NCI-H2081 treated with DMSO at 0.1 percent for 48 hours (cell line): ENCODE measurements at places on chromosomes 11 and 22.

DNA sequence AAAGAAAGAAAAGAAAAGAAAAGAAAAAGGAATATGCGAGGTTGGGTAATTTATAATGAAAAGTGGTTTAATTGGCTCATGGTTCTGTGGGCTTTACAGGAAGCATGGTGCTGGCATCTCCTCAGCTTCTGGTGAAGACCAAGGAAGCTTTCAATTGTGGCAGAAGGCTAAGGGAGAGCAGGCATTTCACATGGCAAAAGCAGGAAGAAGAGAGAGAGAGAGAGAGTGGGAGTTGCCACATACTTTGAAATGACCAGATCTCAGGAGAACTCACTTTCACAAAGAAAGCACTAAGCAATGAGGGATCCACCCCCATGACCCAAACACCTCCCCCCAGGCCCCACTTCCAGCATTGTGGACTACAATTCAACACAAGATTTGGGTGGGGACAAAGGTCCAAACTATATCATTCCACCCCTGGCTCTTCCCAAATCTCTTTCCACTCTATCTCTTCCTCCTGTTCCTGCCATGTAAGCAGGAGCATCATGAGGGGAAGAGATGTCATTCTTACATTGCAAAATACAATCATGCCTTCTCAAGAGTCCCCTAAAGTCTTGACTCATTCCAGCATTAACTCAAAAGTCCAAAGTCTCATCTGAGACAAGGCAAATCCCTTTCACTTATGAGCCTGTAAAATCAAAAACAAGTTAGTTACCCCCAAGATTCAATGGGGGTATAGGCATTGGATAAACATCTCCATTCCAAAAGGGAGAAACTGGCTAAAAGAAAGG lies 38.9 kb downstream of the LINC01488 start:
- DNase-seq: no peak

GRCh38 chr11:27287205-27287604 lies 75.8 kb downstream of the CCDC34 start:
- DNase-seq: no peak

DNA sequence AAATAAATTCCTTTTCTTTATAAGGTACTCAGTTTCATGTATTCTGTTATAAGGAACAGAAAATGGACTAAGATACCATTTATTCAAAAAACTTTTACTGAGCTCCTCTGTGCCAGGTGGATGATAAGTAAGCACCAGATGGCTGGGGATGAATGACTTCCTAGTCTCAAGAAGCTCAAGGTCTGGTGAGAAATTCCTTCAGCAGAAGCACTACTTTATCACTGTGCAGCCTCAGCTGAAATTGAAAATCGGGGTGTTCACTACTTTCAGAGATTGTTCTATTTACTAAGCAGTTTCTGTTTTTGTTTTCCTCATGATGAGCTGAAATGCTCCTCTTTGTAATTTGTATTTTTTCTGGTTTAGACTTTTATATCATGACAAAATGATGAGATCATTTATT lies 7.8 kb downstream of the LDHAL6A start:
- no peak for DNase-seq

DNA sequence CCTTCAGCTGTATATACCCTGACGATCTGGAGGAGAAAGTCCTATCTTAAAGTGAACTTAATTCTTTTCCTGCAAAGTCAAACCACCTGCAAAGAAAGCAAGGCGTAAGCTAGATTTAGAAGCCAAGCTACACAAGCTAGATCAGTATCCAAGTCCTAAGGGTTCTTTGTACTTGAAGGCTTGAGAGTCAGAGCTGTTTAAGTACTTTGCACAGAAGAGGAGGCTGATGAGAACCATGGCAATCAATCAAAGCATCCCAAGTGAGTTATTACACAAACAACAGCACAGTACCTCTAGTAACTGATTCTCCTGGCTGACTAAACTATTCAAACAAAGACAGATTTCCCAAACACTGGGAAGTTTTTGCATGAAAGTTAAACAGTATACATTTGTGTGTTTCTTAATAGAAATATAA lies 1.9 kb downstream of the CDON start:
- no peak for DNase-seq

- DNase-seq: no peak
Observed at GRCh38 chr11:126355926-126356897, 726 bp downstream of the ST3GAL4 start.

DNA sequence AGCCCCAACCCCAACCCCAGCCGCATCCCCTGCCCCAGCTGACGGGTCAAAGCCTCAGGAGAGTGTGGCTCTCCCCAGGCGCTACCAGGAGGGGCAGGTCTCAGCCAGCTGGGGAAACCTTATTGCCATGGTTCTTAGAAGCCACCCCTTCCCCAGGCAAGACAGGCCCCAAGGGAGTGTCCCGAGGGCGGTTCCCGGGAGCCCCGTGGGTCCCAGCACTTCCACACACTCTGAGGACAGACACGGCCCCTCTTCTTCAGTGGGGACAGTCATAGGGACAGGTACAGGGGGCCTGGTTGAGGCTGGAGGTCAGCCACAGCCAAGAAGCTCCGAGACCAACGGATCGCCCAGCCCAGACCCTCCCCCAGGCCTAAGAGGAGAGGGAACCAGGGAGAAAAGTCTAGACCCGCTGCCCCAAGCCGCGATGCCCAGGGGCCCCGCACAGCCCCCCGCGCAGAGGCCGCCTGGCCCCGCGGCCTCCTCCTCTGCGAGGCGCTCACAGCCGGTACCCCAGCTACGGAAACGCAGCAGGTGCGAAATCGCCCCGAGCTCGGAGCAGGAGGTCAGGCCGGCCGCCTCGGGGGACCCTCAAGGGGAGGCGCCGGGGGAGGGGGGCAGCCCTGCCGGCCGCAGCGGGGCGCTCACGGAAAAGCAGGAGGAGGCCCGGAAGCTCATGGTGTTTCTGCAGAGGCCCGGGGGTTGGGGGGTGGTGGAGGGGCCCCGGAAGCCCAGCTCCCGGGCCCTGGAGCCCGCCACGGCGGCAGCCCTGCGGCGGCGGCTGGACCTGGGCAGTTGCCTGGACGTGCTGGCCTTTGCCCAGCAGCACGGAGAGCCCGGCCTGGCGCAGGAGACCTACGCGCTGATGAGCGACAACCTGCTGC lies 2.6 kb downstream of the KLHDC7B start:
- DNase-seq: no peak

GRCh38 chr11:130725421-130726233 lies 190.7 kb downstream of the SNX19 start:
- DNase-seq: no peak

DNA sequence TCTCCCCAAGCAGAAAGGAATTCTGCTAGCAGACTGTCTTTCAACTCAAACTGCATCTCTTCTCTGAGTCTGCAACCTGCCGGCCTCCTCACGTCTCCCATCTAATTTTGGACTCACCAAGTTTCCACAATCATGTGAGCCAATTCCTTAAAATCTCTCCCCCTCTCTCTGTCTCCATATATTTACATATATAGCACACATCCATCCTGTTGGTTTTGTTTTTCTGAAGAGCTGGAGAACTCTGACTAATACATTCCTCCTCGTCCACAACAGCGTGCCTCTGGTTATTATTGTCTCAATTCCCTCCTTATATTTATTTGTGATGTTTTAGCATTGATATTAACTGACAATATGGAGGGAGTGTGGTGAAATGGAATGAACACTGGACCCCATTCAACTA lies 29.6 kb upstream of the FJX1 start:
- no peak for DNase-seq

GRCh38 chr11:18749681-18750319 lies 23.8 kb upstream of the IGSF22 start:
- DNase-seq: no peak

DNA sequence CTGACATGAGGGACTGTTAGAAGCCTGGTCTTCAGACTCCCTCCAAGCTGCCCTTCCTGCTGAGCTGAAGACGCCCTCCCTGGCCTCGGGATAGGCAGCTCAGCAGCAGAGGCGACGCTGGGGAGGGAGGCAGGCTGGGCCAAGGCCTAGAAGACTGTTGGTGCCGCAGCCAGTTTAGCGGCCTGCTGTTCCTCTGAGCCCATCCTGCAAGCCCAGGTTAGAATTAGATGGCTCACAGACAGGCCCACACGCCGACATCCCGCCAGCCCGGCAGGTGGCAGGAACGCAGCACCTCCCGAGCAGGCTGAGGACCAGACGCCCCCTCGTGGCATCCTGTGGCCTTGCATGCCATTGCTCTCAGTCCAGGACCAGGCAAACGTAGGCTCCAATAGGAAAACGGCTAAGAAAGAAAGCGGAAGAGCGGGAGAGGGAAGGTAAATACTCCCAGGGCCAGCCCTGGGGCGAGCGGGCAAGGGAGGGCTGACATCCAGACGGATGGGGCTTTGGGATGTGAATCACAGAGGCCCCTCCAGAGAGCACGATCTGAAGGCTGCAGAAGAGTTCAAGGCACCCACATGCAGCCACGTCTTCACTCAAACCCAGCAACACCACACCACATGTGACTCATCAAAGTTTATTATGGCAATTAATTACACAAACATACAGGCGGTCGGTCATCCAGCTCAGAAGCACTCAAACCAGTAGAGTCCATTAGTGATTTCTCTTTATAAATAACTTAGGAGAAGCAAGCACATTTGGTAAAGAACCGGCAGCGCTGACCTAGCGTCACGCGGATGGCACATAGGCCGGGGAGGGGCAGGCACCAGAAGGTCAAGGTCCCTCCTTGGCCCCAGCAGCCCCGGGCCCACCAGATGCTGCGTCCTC lies 27.6 kb downstream of the CD5 start:
- no peak for DNase-seq

DNA sequence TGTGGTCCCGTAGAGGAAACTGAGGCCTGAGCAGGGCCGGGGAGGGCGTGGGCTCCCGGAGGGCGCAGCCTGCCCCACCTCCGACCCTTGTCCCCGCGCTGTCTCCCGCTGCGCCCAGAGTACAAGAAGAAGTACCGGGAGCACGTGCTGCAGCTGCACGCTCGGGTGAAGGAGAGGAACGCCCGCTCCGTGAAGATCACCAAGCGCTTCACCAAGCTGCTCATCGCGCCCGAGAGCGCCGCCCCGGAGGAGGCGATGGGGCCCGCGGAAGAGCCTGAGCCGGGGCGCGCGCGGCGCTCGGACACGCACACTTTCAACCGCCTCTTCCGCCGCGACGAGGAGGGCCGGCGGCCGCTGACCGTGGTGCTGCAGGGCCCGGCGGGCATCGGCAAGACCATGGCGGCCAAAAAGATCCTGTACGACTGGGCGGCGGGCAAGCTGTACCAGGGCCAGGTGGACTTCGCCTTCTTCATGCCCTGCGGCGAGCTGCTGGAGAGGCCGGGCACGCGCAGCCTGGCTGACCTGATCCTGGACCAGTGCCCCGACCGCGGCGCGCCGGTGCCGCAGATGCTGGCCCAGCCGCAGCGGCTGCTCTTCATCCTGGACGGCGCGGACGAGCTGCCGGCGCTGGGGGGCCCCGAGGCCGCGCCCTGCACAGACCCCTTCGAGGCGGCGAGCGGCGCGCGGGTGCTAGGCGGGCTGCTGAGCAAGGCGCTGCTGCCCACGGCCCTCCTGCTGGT lies 1.9 kb downstream of the NLRP6 start:
- no peak for DNase-seq

DNA sequence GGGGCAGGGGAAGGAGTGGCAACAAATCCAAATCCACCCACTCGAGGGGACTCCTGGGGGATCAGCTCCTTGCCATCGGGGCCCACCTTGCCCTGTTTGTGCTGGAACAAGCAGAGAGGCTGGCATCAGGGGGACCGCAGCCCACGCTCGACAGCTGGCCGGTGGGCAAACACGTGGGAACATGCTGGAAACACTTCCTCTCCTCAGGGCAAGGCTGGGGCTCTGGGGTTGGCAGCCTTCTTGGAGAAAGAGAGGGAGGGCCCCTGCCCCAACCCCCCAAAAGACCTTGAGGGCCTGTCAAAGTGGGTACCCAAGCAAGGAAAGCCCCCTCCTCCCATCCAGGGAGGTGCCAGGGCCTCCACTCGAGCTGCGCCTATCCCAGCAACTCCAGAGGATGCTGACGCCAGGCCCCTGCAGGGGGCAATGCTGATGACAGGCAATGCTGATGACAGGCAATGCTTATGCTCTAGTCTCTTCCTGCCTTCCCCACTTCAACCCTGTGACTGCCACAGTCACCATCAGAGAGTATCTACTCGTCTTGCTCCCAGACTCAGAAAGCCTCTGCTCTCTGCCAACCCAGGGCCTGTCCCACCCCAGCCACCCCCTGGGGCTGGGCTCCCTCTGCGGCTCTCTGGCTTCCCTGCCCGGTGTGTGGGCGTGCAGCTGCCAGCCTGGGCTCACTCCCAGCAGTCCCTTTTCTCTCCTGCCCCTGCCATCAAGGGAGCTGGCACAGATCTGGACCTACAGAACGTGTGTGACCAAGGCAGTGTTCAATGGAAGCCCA lies 6.0 kb downstream of the ESS2 start:
- DNase-seq: no peak

- DNase-seq: no peak
Observed at GRCh38 chr11:61164606-61165424, 3.6 kb upstream of the VPS37C start.

- DNase-seq: no peak
Observed at GRCh38 chr11:35088676-35089075, 50.3 kb upstream of the CD44 start.

DNA sequence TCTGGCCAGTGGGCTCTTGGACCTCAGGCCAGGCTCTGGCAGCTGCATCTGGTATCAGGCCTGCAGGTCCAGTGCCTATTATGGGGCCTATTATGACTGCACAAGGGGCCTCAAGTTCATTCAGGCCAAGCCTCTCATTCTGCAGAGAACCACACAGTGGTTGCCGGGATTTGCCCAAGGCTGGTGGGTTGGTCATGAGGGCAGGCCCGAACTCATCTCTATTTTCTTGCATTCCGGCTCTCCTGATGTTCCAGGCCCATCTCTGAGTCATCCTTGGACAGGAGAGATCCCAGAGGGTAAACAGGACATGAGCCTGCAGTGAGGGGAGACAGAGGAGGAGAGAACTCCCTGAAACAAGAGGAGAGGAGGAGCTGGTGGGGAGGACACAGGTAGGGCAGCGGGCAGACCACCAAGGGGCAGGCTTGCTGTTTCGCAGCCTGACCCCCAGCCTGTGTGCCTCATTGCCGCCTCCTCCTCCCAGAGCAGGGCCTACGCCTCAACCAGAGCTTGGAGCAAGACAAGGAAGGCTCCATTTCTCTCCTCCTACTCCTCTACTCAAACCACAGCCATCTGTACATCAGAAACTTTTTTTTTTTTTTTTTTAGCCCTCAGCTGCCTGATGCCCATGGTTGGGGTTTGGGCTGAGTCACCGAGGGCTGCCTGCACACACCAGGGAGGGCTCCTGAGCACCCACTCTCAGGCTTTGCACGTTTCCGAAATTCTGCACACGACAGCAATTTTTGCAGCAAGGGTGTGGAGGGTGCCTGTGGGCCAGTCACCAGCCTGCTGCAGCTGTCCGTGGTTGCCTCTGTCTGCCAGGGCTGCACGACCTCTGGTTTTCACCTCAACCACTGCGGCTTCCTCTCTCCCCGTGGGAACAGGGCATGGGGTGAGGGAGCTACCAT lies 12.7 kb upstream of the TREH start:
- no peak for DNase-seq
